ENCODE measurements at places on chromosomes 1 and 21.

GRCh38 chr21:14787312-14787711 lies 241.2 kb upstream of the SAMSN1 start:
- no peak for ATAC-seq

DNA sequence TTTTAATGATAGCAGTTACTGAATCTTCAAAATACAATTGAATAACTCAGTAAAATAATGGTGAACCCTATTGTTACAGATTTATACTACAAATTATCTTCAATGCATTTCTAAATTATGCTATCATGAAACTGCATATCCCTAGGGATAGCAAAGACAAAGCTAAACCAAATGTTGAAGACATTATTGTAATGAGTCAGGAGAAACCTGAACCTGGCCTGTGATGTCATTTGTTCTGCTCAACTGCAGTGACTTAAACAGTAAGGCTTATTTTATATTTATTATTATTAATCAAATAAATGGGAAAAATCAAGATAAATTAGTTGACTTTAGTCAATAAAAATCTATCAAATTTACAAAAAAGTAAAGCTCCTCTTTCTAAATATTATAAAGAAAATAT lies 100.3 kb downstream of the UCHL5 start:
- no peak for ATAC-seq

- ATAC-seq, result no peak
These were observed 1.2 kb downstream of the RGL1 start for GRCh38 chr1:183806125-183806524.

GRCh38 chr21:29490016-29490415 lies 191.3 kb downstream of the BACH1 start:
- ATAC-seq, result no peak

DNA sequence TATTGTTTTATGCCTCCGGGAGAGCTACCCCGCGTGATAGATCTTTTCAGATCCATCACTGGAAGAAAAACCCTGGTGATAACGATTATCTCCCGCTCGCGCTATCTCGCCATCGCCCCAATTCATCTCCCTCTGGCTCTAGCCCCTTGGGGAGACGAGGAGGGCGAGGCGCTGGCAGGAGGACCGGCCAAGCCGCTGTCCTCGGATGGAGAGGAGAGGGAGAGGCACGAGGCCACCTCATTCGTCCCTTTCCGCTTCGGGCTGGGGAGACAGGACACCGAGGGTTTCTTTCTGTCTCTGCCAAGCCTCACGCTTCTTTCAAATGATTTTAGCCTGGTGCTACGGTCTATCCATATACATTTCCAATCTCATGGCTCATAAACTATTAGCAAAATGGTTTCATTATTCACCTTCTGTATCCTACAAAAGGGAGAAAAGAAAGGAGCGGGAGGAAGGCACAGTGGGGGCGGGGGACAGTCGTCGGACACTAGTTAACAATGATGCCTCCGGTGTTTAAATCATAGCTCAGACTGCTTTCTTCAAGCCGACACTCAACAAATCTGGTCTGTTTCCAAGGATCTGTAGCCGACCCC lies 415.0 kb upstream of the ESRRG start:
- ATAC-seq, result no peak

- no peak for ATAC-seq
These were observed 84.3 kb downstream of the ELAVL4 start for GRCh38 chr1:50193002-50193401.

DNA sequence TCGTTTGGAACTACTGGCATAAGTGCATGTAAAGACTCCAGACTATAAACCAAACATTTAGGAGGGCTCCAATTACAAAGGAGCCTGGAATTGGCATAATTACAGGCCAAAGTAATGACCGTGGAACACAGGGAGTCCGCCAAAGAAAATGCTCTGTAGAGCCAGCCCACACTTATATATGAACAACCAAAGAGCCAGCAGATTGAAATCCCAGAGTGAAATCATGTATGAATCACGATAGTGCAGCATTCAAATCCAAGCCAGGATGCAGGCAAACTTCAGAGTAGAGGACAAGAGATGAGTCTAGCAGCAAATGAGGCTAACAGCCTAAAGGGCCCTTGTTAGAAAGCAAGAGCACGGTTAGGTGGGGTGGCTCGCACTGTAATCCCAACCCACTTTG lies 13.1 kb downstream of the VPS26C start:
- ATAC-seq, result no peak

- no peak for ATAC-seq
These were observed 23.8 kb downstream of the DENND2D start for GRCh38 chr1:111176678-111177077.

GRCh38 chr1:41919764-41920397 lies 1.2 kb upstream of the HIVEP3 start:
- ATAC-seq, result peak; percentile 71

DNA sequence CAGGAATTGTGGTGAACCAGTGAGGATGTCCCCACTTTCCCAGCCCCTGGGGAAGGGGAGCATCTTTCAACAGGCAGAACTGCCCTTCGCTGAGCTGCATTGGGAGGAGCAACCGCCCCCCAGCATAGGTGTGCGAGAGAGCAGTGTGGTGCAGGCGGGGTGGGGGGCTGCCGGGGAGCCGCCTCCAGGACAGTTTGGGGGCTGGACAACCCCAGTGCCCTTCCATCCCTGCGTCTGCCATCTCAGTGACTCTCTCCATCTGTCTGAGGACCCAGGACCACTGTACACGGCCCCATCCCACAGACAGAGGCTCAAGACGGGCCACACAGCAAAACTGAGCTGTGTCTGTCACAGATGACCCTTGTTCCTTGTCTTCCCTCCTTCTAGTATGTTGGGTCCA lies 14.2 kb downstream of the PODN start:
- no peak for ATAC-seq

DNA sequence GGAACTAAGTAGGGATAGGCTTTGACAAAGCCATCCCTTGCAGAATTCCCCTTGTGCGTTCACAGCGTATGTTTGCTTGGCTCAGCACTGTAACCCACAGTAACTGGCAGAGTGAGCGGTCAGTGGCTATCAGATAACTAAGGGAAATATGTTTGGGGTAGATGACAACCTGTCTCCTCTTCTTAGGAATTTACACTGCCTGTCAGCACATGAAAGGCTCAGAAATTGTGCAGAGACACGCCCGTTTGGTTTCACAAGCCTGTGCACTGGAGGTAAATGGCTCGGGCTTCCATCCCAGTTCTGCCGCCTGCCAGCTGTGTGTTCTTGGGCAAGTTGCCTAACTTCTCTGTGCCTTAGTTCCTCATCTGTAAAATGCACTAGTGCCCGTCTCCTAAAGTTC lies 101.2 kb downstream of the PRDM2 start:
- peak; percentile 32 for ATAC-seq

- ATAC-seq, result no peak
These were observed 14.2 kb downstream of the FCGR2B start for GRCh38 chr1:161676958-161677689.

DNA sequence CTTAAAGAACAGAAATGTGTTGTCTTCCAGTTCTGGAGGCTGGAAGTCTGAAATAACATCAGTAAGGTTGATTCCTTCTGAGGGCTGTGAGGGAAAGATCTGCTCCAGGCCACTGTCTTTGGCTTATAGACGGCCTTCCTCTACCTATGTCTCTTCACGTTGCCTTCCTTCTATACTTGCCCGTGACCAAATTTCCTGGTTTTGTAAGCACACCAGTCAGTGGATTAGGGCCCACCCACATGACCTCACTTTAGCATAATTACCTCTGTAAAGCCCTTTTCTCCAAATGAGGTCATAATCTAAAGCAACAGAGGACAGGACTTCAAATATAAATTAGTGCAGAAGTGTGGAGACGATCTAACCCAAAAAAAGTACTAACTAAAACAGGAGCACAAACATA lies 231.6 kb downstream of the NRIP1 start:
- no peak for ATAC-seq

DNA sequence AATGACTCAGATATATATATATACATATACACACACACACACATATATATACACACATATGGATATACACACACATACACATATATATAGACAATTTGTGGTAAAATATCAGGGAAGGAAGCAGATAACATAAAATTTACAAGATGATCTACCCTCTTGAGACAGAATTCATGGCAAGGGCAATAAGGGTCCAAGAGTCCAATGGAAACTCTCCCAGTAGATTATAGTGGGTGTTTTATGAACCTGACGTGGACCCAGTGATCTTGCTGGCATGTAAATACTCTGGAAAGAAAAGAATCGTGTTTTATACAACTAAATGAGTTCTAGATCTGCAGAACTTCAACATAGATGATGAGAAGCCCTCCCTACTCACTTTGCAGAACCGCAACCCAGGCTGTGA lies 49.3 kb downstream of the DENND1B start:
- ATAC-seq, result no peak

DNA sequence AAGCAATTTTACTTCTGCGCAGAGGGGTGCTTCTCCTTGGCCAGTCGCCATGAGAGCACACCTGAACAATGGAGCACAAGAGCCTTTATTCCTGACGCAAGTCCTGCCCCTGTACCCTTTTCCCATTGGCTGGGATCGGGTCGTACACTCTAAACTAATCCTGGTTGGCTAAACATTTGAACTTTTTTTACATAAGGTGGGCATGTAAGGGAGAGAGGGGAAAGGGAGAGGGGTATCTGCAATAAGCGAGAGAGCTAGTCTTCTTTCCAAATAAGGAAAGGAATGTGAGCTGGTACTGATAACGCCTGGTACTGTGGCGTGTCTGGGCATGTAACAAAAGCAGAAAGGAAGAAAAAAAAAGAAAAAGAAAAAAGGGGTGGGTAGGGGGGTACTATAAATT lies 21.8 kb downstream of the MFSD2A start:
- ATAC-seq, result no peak

- no peak for ATAC-seq
These were observed 46.5 kb upstream of the GREM2 start for GRCh38 chr1:240658312-240658960.

GRCh38 chr1:26782521-26783212 lies 5.1 kb upstream of the PIGV start:
- no peak for ATAC-seq

DNA sequence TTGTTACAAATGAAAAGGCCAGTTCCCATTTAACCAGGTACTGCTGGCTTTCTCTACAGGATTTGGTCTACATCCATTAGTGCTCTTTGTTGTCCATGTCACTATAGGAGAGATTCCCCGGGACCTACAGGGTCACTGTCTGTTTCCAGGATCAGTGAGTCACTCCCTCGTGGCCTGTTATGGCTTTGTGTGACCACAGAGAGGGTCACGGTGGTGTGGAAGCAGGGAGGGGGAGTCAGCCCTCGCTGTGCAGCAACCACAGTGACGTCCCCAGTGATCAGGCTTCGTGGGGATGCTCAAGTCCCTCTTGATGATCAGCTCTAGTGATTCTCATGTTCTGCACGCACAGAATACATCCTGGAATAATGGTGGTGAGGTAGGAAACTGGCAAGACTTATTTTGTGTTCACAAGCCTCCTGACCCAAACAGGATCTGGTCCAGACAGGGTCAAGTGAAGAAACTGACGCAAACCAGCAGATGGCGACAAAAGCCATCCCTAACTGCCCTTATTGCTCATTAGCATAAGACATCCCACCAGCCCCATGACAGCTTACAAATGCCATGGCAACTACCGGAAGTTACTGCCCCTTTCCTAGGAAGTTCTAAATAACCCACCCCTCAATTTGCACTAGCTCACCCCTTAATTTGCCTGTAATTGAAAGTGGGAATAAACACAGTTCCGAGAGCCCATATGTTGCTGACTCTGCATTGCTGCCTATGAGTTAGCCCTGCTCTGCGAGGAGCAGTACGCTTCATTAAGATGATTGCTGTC lies 98.5 kb downstream of the DISC1 start:
- ATAC-seq, result peak; percentile 66

DNA sequence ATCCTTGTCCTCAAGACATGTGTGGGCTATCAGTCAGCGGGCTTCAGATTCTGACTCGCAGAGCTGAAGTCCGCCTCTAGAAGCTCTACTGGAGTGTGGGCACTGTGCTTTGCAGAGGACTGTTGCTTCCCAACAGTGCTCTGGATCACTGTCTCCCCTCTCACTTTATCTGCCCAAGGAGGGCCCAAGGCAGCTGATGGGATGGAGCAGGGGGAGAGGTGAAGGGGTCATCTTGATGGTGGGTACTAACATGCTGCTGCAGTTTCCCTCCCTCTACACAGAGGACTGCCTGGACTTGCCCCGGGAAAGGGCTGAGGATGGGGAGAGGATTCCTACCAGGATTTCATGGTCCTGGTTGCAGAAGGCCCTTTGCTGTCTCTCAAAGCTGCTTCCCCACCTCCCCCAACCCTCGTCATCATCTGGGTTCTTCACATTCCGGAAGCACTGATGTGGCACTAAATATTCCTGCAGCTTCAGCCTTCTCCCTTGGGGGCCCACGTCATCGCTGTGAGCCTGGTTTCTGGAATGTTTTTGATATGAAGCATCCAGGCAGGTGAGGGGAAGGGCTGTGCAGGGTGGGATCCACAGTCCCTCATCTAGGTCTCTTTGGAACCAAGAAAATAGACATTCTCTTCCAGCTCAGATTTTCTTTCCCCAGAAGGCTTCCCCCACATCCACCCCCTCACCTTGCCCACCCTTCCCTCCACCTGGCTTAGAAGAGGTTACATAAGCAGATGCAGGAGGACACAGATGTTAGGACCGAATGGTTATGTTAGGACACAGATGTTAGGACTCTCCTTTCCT lies 23.2 kb downstream of the NUAK2 start:
- ATAC-seq, result peak; percentile 44

GRCh38 chr21:45488931-45489721 lies 53.1 kb downstream of the SLC19A1 start:
- ATAC-seq, result peak; percentile 59

DNA sequence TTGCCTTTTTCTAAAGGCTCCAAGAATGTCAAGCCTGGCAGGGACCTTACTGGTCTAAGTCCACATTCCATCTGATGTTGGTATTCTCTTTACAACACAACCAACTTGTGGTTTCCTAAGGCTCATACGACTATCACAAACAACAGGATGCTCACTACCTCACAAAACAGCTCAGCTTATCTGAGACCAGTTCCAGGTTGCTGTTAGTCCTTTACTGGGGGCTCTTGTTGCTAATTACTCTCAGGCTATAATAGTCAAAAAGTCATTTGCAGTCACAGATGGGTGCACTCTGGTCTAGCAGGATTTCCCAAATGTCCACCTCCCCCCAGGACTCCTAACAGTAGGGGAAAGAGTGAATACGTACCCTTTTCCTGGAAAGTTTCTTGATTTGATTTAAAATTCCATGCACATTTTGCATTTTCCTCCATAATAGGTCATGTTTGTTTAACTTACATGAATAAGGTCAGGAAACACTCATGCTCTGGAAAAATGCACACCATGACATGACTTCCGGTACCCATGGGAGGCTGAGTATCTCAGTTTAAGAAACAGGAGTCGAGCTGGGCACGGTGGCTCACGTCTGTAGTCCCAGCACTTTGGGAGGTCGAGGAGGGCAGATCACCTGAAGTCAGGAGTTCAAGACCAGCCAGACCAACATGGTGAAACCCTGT lies 16.0 kb downstream of the LCK start:
- no peak for ATAC-seq
